Left lung (tissue), 14 donors: ENCODE measurements at places on chromosomes 1 and 21.

GRCh38 chr1:244297087-244297486 is 154.6 kb downstream of the ADSS2 start:
- DNase-seq, result no peak

GRCh38 chr1:207282496-207283380 is 38.7 kb upstream of the CD55 start:
- DNase-seq, result no peak

DNA sequence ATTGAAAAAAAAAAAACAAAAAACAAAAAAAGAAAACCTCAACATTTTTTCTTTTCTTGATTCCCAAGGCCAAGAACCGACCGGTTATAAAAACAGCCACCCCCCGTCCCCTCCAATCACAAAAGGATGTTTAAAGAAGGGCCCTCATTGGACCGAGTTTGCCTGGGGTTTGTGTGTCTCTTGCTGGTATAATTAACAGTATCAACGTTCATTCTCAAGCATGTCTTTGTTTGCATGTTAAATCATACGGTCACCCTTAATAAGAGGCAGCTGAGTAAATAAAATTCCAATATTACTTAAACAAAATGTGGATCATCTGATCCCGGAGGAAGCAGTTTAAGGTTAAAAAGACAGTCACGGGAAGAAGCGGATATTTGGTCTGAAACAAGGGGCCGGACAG is 201.1 kb downstream of the PRDM2 start:
- DNase-seq, result no peak

DNA sequence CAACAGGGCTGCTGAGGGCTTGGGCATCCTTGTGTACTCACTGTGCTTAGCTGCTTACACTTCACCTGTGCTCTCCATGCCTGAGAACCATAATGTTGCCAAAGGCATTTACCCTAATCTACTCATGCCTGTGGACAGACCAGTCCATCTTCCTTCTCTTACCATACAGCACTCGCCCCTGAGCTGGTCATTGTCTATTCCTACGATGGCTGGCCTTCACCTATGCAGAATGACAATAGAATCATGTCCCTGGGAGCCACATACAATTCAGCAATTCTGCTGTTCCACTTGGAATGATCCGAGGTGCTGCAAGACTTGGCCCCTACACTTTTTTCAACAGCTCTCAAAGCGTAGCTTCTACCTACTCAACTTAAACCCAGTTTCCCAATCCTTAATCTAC is 96.5 kb downstream of the PAPPA2 start:
- no peak for DNase-seq

DNA sequence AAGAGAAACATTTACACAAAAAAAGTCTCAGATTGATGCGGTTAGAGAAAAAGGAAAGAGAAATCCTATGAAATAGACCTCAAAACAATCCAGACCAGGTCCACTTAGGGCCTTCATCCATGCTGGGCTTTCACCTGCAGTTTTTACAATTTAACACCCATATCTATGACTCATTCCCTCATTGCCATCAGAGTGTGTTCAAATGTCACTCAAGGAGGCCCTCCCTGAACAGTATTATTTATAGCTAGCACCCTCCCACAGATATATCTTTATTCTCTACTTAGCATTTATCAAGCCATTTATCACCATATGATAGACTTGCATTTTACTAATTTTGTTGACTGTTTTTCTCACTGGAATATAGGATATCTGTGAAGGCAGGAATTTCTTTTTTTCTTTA is 824 bp upstream of the KRTAP21-3 start:
- no peak for DNase-seq

GRCh38 chr1:225870911-225871310 is 11.3 kb downstream of the TMEM63A start:
- no peak for DNase-seq

GRCh38 chr1:39542924-39543323 is 33.7 kb downstream of the PABPC4 start:
- no peak for DNase-seq

DNA sequence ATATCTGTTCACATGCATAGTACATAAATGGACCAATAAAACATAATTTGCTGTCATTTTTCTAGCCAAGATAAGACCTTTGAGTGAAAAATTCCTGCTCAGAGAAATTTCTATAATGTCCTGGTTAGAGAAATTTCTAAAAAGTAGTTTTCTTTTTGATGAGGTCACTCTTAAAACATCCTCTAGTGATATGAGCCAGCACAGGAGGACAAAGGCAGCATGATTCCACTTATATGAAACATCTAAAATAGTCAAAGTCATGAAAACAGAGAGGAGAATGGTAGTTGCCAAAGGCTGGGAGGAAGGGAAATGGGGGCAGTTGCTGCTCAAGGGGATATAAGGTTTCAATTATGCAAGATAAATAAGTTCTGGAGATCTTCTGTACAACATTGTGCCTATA is 239.4 kb downstream of the BACH1 start:
- DNase-seq, result no peak

GRCh38 chr1:228284148-228284495 is 76.3 kb downstream of the OBSCN start:
- DNase-seq, result no peak

DNA sequence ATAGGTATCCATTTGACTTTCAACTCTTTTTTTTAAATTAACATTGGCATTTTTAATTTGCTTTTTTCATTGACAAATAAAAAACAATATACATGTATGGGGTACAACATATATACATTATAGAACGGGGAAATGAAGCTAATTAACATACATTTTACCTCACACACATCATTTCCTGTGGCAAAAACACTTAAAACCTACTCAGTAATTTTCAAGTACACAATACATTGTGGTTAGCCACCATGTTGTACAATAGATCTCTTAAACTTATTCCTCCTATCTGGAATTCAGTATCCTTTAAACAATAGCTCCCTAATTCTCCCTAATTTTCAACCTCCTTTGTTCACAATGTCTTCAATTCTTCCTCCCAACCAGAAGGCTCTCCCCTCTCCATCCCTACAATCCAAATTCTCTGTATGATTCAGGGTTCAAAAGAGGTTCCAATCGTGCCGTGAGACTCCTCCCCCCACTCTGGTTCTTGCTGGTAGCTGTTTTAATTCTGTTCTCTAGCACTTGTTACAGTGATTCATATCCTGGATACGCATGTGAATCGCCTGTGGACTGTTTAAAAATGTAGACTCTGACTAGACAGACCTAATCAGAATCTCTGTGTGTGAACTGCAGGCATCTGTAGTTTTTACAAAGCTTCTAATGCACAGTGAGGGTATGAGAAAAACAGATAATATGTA is 87.6 kb upstream of the DUSP10 start:
- no peak for DNase-seq

GRCh38 chr21:45540601-45540970 is 1.7 kb downstream of the SLC19A1 start:
- no peak for DNase-seq

GRCh38 chr1:12745126-12745991 is 641 bp upstream of the CFAP107 start:
- no peak for DNase-seq

DNA sequence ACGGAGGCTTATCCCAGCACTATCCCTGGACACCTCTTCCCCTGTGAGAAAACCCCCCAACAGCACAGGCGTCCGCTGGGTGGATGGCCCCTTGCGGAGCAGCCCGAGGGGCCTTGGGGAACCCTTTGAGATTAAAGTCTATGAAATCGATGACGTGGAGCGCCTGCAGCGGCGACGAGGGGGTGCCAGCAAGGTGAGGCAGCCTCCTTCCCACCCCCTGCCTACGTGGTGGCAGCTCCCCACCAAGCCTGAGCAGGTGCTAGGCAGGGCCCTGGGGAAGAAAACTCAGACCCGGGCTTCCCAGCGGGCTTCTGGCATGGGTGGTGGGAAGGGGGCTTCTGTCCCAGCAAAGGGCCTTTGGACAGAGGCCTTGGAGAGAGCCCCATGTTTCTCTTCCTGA is 543.3 kb downstream of the KIF26B start:
- no peak for DNase-seq

- peak; percentile 59 for DNase-seq
Measured at GRCh38 chr1:118185084-118185832, at the start of gene SPAG17. SPAG17 (minus strand) TSS chr1:118185228; CDS start chr1:118185157, 71 bp downstream.

- peak; percentile 31 for DNase-seq
Measured at GRCh38 chr21:36321325-36322082, 1.5 kb downstream of the MORC3 start.

DNA sequence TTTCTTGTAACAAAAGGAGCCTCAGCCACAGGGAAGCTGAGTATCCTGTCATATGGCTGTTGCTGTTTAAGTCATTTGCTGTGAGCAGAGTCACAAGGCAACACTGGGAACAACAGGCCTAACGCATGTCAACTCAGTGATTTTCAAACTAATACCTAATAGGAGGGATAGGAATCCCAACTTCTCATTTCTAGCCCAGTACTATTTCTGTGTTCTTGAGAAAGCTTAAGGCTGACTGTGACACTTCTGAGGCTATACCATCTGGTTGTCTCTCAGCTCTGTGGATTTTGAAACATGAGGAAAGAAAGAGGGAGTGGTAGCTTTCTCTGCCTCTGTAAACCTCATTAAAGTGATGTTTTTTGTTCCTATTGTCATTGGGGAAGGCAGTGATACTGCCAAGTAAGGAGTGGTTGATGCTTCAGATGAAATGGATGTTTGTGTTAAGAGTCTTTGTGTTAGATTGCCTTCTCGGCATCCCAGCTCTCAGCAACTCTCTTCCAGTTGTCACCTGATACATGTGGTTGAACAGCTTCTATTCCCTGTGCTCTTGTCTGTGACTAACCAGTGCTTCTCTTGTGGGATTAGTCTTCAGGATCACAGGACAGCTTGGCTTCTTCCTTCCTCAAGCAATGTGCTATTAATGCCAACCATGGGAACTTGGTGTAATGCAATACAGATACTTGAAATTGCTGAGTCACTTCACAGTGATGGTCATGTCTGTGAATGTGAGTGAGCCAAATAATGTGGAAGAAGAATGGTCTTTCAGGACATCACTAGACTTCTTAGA is 166.8 kb upstream of the IVNS1ABP start:
- DNase-seq, result no peak

DNA sequence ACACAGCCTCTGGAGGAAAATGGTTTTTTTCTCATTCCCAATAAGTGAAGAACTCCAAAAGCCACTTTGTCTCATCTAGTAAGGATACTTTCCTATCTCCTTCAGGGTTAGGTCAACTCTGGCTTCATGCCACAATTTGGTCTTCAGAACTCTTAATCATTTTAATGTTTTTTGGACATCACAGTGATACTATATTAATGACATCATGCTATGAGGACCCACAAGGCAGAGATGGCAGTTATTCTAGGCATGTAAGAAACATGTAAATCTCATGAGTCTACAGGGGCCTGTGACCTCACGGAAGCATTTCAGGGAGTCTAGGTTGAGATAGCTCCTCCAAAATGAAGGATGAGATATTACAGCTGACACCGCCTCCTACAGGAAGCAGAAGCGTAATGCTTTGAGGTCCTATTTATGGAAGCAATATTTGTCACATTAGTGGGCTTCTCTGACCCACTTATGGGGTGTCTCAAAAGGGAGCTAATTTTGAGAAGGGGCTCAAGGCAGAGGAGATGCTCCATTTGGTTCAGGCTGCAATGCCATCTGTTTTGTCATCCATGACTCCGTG is 5.0 kb upstream of the GPR137B start:
- no peak for DNase-seq
